ENCODE measurements at places on chromosomes 5 and 9.

DNA sequence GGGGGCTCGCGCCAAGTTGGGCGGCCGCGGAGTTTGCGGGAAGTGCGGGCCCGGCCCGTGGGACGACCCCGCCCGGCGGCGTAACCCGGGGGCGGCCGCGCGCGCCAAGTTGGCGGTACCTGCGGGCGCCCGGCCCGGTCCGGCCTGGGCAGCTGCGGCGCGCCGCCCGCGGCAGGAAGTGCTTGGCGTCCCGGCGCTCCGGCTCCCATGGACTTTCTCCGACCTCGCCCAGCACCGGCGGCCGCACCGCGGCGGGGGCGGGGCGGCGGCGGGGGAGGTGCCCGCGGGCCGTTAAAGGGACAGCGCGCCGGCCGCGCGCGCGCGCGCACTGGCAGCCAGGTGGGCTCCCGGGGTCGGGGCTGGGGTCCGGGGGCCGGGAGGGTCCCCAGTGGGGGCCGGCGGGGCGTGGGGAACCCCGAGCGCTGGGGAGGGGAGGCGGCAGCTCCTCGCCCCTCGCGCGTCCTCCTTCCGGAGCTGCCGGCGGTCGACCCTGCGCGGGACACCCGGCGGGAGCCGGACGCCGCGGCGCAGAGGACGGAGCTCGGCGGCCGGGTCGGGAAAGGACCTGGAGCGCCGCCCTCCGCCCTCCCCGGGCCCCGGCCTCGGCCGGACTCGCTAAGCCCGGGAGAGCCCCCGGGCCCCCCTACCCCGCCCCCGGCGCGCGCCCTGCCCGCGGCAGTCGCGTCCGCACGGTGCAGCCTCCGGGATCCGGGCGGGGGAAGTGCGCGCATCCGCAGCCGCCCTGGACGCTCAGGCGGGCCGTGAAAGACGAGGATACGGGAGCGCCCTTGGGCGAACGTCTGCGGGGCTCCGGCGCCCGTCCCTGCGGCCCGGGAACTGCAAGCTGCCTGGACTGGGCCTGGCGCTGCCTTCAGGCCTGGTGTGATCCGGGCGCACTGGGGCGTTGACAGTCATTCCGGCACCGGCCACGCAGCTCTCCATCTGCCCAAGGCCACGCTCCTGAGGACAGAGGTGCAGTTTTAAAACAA, at the start of gene NACC2:
NACC2 (minus strand) TSS at position 220 of the 989 bp plus-strand sequence. CDS start 44,768 bp downstream, outside the sequence.
- DNase-seq = peak; percentile 57

DNA sequence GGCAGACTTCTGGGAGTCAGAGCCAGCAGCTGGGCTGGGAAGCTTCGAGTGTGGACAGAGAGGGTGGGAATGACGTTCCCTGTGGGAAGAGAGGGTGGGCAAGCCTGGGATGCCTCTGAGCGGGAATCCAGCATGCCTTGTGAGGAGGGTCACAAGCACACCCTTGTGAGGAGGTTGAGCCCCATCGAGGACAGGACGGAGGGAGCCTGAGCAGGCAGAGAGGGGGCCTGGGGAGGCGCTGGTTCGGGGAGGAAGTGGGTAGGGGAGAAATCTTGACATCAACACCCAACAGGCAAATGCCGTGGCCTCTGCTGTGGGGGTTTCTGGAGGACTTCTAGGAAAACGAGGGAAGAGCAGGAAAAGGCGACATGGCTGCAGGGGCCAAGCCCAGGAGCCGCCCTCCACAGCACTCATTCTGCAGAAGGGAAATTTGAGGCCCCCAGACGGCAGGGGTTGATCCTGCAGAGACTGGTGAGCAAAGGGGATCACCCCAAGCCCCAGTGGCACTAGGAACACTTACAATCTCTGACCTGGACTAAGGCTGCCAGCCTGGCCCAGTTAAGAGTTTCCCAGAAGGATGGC, 1.1 kb upstream of the IL13 start:
- no peak for DNase-seq

GRCh38 chr5:10248378-10249260, 1.1 kb downstream of the ATPSCKMT start:
- no peak for DNase-seq

DNA sequence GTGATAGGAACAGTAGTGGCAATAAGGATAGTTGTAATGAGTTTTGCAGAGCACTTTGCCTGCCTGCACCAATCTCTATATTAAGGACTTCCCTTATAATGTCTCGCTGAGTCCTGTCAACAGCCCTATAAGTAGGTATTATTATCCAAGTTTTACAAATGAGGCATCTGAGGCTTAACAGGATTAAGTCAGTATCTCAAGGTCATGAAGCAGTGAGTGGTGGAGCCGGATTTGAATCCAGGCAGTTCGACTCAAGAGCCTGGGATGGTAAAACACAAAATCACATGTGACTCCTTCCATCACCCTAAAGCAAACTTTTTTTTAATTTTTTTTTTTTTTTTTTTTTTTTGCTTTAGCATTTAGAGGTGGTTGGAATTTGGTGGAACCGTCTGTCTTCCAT, 59.0 kb upstream of the RARS1 start:
- no peak for DNase-seq

DNA sequence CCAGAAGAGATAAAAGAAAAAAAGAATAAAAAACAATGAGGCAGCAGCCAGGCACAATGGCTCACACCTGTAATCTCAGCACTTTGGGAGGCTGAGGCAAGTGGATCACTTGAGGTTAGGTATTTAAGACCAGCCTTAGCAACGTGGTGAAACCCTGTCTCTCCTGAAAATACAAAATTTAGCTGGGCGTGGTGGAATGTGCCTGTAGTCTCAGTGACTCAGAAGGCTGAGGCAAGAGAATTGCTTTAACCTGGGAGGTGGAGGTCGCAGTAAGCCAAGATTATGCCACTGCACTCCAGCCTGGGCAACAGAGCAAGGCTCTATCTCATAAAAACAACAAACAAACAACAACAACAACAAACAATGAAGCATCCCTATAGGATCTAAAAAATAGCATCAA, 121.5 kb downstream of the HMHB1 start:
- no peak for DNase-seq

DNA sequence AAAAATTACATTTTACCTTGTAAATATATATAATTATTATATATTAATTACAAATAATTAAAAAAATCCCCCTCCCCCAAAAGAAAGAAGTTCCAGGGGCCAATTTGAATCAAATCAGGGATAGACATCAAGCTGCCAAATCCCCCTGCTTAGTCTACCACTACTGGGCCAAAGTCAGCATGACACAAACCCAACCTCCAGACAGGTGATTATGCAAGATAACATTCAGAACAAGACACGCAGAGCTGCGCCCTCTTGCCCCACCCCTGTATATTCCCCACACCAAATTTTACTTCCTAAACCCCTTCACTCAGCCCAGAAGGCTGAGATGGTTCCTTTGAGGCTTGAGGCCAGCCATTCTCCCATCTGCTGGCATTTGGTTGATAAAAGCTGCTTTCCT, 2059.1 kb upstream of the CDH6 start:
- no peak for DNase-seq

- peak; percentile 12 for DNase-seq
These were observed 233.4 kb downstream of the RAB3C start for GRCh38 chr5:58816181-58816731.

DNA sequence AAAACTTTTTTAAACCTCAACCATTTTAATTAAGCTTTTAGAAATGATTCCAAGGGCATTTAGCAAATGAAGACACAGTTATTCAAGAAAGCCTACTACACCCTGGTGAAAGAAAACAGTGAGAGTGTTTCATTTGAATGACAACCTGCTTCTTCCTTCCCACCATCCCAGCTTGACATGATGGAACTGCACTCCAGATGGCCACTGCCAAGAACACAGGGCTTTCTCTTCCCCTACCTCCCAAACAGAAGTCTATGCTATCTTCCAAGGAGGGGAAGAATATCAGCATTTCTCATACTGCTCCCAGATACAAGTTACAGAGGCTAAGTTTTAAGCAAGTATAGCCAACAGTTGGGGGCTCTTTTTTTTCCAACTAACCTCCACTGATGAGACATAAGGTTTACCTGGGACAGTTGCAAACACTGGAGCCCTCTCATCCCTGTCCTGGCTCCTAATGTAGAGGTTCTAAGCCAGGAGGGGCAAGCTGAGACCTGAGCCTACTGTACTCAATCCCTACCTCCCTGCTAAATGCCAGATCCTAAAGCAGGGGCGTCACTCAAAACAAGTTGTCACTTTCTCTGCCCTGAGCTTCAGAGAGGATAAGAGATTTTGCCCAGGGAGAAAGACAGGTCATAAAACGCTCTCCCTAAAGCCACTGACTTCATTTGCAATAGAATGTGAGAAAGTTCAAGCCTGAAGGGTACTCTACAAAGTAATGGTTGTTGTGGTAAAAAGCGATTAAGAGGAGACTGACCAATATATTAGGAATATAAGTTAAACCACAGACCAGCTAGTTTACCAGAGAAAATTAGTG, 88.5 kb upstream of the SLC27A6 start:
- no peak for DNase-seq

- no peak for DNase-seq
These were observed 5.6 kb downstream of the MIGA2 start for GRCh38 chr9:129042016-129042415.

- DNase-seq = no peak
These were observed 4.2 kb downstream of the PRR7 start for GRCh38 chr5:177450667-177451424.

DNA sequence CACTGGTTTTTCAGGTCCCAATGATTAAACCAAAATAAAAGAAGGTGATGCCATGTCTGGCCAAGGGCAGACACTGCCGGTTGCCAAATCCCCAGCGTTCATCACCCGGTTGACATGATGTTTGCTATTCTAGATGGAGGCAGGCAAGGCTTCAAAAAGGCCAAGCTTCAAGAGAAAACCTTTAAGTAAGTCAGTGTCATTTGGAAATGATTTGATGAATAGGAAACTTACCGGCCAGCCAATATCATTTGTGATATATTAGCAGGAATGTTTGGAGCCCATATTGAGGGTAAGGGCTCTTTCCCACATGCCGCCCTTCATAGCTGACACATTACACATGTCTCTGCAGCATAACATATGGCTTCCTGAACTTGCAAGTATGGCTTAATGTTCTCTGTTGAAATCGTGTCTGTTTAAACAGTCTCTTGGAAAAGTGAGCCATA, 89.5 kb upstream of the TTC23L start:
- DNase-seq = no peak

GRCh38 chr9:135346438-135347050, 133.0 kb upstream of the PPP1R26 start:
- DNase-seq = no peak

DNA sequence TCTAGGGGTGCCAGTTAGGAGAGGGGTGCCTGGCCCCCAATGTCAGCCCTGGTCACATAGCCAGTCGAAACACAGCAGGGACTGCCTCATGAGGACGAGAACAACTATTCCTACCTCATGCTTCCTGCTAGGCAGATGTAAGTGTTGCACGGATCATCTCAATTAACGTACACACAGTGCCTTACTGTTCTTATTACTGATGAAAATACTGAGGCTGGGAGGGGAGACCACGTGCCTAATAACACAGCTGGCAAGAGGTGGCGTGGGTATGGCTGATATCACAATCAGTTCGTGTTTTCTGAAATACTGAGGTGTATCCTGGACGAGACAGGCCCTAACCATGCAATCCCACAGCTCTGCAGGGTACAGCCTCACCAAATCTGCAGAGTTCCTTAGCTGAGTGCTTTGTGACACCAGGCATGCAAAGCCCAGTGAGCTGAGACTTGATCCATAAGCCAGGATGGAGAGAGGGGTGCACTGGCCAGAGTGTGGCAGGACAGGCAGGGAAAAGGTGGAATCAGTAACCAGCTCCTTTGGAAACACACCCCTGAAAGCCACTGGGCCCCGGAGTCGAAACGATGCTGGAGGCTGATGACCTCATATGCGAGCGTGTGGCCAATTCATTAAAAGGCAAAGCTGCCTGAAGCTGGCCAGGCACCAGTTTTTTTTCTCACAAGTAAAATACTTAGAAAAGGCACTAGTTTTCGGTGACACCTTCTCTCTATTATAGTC, 63.9 kb downstream of the PRRT1B start:
- DNase-seq = no peak

- DNase-seq = peak; percentile 41
These were observed 160.1 kb upstream of the ZNF608 start for GRCh38 chr5:124906339-124907097.

GRCh38 chr5:157328277-157328912, 62.5 kb downstream of the CYFIP2 start:
- peak; percentile 80 for DNase-seq

DNA sequence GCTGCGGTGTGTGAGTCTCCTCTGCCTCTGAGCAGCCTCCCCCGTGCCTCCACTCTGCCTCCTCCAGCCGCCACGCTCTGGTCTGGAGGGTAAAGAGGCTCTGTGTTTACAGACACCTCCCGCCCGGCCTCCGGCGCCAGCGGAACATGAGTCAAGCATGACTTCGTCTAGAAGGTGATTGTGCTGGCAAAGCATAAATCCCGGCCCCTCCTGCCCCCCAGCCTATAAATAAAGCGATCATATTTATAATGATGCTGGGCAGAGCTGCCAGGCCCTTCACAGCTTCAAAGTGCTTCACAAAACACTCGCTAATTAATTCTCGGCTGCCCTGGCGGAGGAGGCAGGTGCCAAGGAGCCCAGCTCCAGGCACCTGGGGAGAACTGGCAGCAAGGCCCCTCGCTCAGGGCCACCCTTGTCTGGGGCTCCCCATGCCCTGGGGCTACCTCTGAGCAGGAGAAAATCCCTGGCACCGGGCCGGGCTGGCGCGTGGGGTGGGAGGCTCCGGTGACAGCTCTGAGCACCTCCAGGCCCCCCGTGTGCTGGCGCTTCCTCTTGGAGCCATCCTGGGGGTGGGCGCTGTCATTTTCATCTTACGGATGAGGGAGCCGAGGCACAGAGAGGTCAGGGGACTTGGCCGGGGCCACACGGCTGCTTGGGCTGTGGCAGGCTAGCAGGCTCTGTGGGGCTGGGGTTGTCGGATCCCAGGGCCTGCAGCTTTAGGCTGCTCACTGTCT, 87.8 kb downstream of the RXRA start:
- peak; percentile 91 for DNase-seq

DNA sequence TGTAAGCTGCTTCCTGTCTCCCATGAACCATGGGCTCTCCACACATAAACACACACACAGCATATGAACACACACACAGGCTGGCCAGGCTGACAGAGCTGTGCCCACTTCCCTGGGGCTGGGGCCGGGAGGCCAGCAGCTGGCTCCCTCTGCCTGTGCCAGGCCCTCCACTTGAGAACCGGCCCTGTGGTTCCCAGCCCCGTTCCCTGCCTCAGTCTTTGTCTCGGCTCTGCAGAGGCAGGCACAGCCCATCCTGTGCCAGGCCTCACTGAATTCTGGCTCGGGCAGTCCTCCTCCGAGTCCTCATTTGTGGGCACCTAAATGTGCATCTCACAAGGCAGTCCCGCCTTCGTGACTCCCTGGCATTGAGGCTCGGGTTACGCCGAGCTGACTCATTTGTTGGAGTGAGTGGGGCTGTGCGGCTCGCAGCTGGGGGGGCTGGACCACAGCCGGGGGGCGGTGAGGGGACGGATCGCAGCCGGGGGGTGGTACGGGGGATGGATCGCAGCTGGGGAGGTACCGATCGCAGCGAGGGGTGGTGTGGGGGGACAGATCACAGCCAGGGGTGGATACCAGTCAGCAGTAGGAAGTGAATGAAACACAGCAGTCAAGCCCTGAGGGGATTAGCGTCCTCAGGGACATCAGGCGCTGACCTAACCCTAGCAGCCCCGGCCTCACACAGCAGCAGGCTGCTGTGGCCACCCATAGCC, 72.3 kb downstream of the PSMB7 start:
- DNase-seq = peak; percentile 78

GRCh38 chr9:135978642-135979546, 17.7 kb upstream of the UBAC1 start:
- no peak for DNase-seq
